CD4-positive, alpha-beta T cell treated with Interferon alpha-2 for 1 hour (primary cell): ENCODE measurements at places on chromosomes 7 and 10.

GRCh38 chr7:46160861-46161260, 239.8 kb upstream of the IGFBP3 start:
- DNase-seq: no peak

DNA sequence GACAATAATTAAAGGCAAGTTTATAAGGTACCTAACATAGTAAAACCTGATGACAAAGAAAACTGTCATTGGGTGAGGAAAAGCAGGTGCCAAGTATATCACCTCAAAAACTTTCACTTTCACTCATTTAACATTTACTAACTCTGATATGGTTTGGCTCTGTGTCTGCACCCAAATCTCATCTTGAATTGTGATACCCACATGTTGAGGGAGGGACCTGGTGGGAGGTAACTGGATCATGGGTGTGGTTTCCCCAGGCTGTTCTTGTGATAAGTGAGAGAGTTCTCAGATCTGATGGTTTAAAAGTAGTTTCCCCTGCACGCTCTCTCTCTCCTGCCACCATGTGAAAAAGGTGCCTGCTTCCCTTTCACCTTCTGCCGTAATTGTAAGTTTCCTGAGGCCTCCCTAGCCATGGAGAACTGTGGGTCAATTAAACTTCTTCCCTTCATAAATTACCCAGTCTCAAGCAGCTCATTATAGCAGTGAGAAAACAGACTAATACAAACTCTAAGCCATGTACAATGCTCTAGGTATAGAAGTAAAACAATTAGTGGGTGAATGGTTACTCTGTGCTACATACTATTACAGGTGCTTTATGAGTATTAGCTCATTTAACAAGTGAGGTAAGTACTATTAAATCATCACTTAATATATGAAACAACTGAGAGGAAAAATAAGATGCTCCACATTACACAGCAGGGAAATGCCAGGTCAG, 199.0 kb downstream of the CHCHD3 start:
- peak; percentile 46 for DNase-seq

DNA sequence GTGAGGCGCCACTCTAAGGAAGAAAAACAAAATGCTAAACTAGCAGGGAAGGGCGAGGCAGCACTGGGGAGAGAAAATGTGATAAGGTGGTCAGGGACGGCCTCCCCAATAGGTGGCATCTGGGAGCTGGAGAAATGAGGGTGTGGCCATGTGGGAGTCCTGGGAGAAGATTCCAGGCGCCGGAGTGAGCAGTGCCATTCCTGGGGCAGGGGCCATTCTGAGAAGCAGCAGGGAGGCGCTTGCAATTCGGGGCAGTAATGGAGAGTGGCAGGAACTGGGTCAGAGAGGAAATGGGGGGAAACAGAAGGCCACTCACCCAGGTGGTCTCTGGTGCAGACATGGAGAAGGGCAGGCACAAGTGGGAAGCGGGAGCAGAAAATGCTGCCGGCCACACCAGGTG, 61.8 kb upstream of the LRRC18 start:
- no peak for DNase-seq

DNA sequence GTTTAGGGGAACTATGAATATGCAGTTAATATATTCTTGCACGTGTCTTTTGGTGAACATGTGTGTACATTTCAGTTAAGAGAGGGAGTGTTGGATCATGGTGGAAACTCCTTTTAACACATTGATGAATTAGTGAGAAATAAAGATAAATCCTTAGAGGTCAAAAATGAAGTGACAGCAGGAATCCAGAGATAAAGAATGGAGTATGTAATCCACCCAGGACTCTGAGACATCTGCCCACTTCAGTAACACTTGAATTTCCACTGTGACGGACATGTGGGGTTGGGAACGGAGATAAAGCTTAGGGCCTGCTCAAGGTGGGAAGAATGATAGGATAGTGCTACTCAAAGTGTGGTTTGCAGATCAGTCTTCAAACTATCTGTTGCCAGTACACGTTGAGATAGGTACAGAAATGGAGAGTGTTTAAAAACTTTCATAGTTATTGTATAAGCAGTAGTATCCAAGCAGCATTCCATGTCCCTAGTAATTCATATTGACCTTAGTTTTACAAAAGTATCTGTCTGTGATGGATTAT, 6.6 kb upstream of the RELN start:
- DNase-seq: no peak
